Neural crest cell (in vitro differentiated cells): ENCODE measurements at places on chromosomes 1 and 21.

- DNase-seq: no peak
These were observed 496.1 kb downstream of the LRRIQ3 start for GRCh38 chr1:73701826-73702225.

DNA sequence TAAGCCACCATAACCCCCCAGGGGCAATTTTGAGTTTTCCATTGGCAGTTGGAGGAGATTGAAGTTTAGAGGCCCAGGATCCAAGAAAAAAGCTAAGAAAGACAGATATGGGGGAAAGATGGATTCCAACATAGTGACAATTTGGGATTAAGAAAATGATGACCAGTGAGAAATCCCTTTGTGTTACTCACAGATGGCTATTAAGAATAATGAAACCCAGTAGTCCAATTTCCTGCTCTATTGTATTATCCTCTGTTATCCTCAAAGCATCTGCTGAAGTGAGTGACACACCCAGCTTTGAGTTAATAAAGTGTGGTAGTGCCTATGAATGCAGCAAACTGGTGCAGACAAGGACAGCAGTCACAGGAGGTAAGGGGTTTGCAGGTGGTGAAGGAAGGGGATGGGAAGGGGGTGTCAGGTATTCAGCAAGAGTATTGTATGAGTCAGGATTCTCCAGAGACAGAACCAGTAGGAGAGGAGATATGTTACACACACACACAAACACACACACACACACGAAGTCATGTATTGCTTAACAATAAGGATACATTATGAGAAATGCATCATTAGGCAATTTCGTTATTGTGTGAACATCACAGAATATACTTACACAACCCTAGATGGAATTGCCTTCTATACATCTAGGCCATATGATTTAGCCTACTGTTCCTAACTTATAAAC is 112.4 kb upstream of the VANGL1 start:
- no peak for DNase-seq

DNA sequence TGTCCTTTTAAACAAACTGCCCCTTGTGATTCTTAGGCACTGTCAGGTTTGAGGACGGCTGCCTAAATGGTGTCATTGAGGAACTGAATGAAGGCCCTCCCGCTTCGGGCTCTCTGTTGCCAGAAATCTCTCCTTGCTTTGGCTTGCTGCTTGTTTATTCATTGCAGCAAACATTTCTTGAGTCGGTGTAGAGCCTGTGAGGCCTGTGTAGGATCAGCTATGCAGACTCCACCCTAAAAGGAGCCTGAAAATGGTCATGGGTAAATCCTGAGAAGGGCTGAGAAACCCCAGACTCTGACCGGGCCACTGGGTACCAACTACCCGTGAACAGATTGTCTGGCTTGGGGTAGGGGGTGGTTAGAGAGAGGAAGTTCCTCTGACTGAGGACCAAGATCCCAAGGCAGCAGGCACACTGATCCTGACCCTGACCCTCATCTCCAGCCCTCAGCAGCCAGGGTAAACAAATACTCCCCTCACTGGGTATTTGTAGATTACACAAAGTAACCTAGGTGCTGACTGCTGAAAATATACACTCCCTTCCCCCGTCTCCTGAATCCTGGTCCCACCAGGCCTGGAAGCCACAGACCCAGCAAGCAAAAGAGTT is 3.1 kb downstream of the IL6R start:
- no peak for DNase-seq

DNA sequence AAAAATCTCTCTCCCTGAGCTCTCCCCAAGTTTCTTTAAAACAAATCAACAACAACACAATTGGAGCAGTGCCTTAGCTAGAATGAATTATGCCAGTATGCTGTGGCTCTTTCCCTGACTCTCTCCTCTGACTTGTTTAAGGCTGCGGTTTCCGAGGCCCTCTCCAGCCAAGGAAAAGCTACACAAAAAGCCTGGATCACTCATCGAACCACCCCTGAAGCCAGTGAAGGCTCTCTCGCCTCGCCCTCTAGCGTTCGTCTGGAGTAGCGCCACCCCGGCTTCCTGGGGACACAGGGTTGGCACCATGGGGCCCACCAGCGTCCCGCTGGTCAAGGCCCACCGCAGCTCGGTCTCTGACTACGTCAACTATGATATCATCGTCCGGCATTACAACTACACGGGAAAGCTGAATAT is 1.9 kb downstream of the S1PR1 start:
- peak; percentile 91 for DNase-seq

- DNase-seq: no peak
These were observed 261.8 kb downstream of the FOXD2 start for GRCh38 chr1:47699492-47700235.

DNA sequence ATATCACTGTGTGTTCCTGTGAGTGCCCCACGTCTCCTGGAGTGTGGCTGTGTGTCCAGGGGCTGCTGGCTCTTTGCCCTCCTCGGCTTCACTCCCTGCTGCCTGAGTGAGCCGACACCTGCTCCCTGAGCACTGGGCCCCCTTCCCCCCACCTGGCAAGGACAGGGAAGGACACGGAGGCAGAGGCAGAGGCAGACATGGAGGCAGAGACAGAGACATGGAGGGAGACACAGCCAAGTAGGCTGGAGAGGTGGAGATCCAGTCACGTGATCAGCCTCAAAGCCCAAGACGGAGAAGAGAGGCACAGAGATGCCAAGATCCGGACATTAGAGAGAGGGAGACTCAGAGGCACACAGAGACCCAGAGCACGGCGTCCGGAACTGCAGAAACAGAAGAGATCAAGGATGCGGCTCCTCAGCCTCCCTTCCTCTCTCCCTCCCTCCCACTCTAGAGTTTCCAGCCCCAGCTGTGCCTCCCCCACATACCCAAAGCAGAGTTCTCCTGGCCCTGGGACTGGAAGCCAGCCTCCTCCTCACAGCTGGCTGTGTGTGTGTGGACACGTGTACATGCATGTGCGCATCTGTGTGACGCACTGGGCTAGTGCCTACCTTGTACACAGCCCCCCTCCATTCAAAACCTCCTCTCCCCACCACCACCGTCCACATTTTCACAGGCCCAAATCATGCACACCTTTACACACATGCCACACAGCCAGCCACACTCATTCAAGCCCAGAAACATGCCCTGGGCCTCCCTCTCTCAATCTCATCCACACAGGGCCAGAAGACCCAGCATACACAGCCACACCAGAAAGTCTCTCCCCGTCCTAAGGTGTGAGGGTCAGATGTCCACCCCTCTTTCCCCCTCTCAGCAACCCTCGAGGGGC is 39.1 kb upstream of the WASF2 start:
- no peak for DNase-seq

GRCh38 chr1:155107309-155108264 is 20.1 kb upstream of the EFNA1 start:
- no peak for DNase-seq

DNA sequence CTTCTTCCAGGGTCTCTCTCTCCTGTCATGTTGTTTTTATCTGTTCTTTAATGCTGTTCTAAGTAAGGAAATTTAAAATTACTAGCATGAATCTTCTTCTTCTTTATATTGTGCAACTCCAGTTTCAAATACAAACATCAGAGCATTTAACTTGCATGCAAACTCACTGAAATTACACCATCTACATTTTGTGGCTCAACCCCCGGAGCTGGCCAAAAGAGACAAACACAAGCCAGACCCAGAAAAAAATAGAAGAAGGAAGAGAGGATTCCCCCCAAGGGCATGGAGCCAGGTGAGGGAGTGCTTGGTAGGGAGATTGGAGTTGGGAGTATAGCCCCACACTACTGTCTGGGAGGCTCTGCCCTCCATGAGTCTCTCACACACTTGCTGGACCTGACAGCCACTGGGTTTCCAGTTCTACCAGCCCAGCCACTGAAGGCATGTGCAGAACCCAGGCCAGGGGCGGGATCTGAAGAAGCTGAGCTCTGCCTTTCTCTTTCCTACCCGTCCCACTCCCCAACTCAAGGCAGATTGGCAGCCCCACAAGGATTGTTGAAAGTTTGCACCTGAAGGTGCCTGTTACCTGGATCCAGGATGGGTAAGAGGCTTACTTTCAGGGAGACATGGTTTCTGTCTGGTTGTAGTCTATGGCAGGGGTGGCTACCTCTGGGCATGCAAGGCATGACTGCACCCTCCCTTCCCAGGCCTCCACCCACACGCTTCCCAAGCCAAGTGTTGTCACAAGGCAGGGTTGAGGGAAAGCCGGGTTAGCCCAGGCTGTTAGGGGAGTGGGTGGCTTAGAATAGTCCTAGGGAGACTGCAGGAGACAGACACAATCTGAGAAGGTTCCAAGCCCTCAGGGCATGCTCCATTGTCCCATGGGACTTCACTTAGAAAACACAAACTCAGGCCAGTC is 297.2 kb downstream of the TGFB2 start:
- DNase-seq: no peak

DNA sequence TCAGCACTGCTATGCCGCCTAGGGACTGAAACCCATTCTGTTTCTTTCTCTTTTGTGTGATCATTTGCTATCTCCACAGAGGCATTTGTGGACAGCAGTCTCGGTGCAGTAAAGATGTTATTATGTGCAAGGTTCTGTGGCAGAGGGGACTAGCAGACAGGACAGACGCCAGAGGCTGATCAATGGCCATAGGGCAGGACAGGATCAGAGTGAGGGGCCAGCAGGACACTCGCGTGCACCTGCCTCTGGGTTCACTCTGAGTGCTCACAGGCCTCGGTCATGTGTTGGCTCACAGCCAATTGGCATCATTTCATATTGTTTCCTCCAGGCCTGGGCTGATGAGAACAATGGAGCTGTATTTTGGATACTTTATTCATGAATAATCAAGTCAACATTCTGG is 212.6 kb downstream of the TGFB2 start:
- DNase-seq: no peak

- DNase-seq: no peak
These were observed 72.8 kb upstream of the KCNJ15 start for GRCh38 chr21:38183961-38184360.

DNA sequence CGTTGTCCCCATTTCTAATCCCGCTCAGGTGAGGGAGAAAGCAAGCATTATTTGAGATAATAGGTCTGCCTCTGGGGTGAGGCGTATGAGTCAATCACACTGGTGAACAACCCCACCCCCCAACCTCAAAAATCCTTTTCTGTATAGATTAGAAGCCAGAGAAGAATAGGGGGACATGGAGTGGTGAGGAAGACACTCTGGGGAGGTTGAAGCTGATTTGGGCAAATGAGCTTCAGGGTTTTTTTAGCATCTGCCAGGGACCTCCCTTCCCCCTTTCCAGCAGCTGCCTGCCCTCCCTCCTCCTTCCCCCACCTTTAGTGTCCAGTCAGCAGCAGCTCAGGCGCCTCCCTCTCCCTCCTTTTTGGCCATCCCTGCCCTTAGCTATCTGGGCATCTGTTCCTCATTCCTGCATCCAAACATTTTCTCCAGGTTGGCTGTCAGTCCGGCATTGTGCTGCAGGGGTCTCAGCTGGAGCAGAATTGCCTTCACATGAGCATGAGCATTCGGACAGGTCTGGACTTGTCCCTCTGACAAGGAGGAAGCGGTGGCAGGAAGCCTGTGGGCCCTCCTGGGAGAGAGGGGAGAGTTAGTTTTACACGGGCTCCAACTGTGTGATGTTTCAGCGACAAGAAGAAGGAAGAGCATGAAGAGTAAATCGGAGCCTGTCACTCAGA is 30.8 kb upstream of the PTGFRN start:
- DNase-seq: peak; percentile 7

- DNase-seq: no peak
These were observed 739 bp downstream of the SMG5 start for GRCh38 chr1:156281693-156282478.

- DNase-seq: no peak
These were observed 196.2 kb upstream of the APP start for GRCh38 chr21:26366781-26367180.

DNA sequence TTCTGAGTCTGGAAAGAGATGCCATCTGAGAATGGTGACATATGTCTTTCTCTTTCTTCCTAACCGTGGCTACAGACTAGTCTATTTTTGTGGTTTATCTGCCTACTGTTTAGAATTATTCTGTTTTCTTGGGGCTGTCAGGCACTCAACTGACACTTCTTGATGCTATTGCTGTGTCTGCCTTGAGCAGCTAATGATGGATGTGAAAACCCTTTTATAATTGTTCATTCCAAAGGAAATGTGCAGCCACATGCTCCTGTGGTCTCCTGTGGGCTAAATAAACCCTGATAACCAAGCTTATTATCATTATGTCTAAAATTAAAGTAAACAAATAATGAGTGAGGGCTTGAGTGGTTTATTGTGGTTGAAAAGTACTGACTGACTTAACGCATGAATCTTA is 52.7 kb upstream of the CXADR start:
- no peak for DNase-seq

DNA sequence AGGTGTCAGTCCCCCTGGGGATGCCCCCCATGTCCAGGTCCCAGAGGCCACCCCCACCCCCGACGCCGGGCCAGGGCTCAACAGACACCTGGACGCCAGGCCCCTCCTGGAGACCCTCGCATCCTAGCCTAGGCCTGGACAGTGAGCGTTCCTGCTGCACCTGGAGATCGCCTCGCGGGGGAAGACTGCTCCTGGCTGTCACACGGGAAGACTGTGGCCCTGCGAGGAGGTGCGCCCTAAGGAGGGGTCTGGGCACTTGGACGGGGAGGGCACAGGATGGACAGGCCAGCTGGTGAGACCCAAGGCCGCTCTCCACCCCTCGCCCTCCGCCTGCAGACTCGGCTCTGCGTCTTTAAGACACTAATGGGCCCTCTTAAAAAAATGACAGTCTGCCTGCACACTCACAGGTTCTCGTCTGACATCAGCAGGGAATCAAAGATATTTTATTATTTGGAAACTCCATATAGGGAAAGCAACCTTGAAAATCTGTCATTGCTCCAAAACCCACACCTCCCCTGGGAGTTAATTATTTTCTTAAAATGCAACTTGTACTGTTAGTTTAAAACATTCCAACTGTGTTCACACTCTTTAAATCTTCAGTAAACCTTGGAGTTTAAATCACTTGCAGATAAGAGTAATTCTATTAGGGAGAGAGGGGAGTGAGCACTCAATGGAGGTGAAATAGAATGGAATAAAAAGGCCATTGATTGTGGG is 45.6 kb upstream of the ACTRT2 start:
- no peak for DNase-seq

GRCh38 chr1:203346060-203346768 is 4.7 kb downstream of the FMOD start:
- DNase-seq: no peak

DNA sequence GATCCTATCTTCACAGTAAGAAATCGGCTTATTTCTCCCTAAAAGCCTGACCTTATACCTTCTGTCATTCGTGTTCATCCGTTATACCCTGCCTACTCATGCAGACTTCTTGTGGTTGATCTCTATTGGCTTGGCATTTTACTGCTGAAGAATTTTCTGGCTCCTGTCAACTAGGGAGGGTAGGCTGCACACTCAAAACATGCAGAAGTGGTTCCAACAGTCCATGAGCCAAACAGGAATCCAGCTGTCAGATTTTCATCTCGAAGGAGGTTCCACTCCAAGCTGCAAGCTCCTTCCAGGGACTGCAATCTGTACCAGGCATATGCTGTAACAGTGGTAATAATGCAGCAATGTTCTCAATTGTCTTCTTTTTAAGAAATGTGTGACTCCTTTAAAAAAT is 10.1 kb downstream of the DNAJC11 start:
- no peak for DNase-seq

GRCh38 chr1:201260236-201260590 is 23.1 kb upstream of the PKP1 start:
- DNase-seq: no peak

GRCh38 chr1:154485106-154485505 is 16.9 kb upstream of the TDRD10 start:
- no peak for DNase-seq
